Stomach (tissue), 19 donors: ENCODE measurements at places on chromosomes 7 and 10.
A peak's percentile ranks its signal among the peaks of the same experiment; 100 is the strongest.

- DNase-seq = no peak
Observed at GRCh38 chr7:30270921-30271320, 13.5 kb upstream of the ZNRF2 start.

GRCh38 chr7:85018498-85018897 is 168.4 kb downstream of the SEMA3D start:
- DNase-seq = no peak

DNA sequence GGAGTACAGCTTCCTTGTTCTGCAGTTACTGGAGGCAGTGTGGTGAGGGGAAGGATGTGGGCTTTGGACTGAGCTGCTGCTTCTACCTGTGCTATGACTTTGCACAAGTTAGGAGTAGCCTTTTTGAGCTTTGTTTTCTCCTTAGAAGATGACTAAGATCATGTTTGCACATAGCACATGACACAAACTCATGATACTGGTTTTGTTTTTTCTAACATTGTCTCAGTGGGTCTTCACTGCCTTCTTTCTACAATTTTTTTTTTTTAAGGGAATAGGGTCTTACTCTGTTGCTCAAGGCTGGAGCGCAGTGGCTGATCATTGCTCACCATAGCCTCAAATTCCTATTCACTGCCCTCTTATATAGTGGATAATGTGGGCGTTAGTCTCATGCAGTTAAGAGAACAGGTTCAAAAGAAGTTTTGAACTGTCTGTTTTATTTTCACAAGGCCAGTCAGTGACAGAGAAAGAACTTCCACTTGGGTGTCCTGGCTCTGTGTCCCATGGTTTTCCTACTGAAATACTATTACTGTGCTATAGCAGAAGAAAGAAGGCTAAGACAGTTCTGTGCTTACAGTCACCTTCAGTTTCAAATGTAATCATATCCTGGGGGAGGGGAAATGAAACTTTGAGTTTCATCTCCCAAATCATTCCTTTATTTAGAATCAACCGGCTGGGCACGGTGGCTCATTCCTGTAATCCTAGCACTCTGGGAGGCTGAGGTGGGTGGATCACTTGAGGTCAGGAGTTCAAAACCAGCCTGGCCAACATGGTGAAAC is 72.0 kb downstream of the KAT6B start:
- no peak for DNase-seq

- DNase-seq = no peak
Observed at GRCh38 chr7:113120647-113121046, 2.3 kb upstream of the SMIM30 start.

GRCh38 chr7:91280604-91281003 is 16.4 kb downstream of the FZD1 start:
- no peak for DNase-seq

GRCh38 chr10:47246406-47247147 is 53.4 kb upstream of the GDF10 start:
- DNase-seq = no peak

GRCh38 chr7:2444476-2444875 is 31.7 kb downstream of the GRIFIN start:
- no peak for DNase-seq

DNA sequence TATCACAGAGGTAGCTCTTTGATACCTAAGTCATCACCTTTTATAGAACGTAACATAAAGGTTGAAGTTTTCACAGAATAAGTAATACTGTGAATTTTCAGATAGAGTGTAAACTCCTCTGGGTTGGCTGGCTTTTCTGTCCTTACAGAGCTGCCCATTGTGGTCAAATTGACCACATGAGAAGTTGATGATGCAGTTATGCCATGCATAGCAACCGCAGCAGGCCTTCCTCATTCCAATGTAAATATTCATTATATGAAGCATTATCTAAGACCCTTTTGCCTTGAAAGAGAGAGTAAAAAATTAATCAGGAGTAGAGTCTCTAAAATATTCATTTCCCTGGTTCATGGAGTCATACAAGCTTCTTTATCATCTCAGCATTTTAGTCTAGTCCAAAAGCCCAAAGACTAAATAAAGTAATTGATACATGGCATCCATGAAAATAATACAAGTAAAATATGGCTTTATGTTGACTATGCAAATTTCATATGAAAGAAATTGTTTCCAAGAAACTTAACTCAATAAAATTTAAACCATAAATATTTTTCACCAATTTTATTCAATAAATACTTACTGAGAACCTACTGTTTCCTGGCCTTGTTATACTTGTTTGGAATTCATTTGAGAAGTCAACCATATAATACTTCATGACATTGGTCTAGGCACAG is 516.4 kb downstream of the PCDH15 start:
- no peak for DNase-seq

DNA sequence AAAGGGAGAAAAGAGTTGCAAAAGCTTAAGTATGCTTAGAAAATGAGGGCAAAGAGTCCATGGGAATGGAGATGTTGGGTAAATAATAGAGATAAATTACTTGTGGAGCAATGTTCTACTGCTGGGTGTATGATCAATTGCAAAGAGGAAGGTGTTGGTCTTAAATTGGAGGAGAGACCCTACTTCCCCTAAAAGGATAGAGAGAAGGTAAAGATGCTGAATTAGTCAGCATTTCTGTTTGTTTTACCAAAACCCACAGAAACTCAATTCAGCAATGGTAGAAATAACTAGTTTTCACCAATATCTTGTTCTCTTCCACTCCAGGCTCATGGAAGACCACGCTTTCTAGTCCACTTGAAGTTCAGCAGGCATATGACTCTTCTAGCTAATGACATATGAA is 32.1 kb downstream of the ASB4 start:
- no peak for DNase-seq

- no peak for DNase-seq
Observed at GRCh38 chr10:28294169-28294532, 8.7 kb downstream of the MPP7 start.

DNA sequence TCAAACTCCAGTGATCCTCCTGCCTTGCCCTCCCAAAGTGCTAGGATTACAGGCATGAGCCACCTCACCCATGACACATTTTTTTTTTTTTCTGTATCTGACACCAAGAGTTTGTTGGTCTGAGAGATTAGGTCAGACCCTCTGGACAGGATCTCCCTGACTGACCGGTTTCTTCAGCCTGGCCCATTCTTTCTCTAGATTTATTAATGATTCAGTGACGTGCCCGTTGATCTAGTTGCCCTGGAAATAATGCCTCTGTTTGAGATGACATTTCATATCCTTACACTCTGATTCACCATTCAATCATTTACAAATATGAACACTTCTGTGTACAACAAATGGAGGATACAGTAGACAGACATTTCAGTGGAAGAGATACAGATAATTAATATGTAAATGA is 1.4 kb upstream of the ZNF212 start:
- DNase-seq = no peak

- no peak for DNase-seq
Observed at GRCh38 chr10:73117976-73118743, 7.9 kb downstream of the NUDT13 start.

DNA sequence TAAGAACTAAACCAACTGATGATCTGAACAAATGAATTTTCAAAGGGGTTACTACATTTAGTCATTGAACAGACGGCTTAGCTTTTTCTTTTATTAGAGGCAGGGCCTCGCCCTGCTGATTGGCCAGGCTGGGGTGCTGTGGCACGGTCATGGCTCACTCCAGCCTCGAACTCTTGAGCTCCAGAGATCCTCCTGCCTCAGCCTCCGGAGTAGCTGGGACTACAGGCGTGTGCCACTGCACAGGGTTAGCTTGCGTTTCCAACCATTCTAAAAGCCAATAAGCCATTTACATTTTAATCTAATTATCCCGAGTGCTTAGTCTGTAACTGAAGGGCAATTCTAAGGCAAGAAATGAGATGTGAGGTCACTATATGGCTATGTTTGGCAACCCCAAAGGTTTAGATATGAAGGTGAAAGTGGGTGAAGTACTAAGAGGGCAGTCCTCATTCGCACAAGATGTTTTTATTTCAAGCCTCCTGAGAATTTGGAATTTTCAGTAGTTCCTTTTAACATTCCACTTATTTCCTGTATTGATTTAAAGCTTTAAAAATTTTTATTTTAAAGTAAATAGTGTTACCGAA is 1.6 kb upstream of the CDK13 start:
- DNase-seq = peak; percentile 47

DNA sequence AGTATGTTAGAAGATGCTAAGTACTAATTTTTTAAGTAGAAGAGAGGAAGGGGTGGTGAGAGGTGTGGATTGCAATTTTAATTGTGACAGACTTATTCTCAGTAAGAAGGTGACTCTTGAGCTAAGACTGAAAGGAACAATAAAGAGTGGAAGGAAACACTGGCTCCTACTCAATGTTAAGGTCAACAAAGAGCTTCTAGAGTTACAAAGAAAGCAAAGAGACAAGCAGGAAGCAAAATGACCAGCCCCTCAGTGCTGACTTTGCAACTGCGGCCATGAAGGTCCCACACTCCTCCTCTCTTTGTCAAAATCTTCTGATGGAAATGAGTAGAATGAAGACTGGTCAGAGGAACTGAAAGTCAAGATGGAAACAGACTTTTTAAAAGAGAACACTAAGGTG is 79.9 kb upstream of the FOXI2 start:
- no peak for DNase-seq

GRCh38 chr7:50953820-50954219 is 171.1 kb upstream of the GRB10 start:
- DNase-seq = no peak

- no peak for DNase-seq
Observed at GRCh38 chr7:132272763-132273371, 303.4 kb downstream of the PLXNA4 start.

DNA sequence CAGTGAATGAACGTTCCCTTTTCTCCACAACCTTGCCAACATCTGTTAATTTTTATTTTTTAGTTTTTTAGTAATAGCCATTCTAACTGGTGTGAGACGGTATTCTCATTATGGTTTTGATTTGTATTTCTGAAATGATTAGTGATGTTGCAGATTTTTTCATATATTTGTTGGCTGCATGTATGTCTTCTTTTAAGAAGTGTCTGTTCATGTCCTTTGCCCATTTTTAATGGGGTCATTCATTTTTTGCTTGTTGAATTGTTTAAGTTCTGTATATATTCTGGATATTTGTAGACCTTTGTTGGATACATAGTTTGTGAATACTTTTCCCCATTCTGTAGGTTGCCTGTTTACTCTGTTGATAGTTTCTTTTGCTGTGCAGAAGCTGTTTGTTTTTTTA is 73.9 kb upstream of the MSRB2 start:
- no peak for DNase-seq

DNA sequence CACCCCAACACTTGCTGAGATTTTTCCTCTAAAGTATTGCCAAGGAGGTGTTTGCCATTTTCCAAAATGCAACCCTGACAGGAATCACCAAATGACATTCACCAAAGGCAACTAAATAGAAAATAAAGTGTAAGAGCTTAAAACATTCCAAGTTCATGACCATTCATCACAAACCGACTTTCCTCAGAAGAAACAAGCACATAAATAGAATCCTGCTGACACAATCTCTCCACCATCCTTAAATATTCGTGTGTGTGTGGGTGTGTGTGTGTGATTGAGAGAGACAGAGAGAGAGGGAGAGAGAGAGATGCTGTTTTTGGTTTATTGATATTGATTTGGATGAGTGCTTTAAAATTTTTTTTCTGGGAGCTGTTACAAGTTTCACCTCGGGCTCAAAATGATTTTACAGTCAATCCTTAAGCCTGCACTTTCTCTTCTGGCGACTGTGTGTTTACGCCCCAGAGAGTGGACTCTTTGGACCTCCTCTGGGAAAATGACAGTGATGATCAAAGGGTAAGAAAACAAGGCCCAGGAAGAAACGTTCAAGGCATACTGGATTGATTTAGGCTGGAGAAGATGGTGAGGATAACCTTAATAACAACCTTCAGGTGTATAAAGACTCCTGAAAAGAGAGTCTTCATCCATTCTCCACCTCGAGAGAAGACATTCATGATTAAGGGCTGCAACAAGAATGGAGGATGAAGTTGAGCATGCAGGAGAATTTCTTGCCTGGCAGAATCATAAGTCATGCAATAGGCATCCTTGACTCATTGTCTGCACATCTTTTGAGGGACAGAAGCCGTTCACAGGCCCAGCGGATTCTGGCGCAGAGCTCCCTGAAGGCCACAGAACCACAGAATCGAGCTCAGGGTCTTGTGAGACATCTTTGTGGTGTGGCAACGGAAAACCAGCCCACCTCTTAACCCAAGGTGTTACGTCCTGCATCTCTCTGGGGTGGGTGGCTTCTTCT is 104.4 kb upstream of the FGFR2 start:
- DNase-seq = no peak

GRCh38 chr7:77985232-77985973 is 186.8 kb downstream of the PHTF2 start:
- DNase-seq = no peak

GRCh38 chr10:110754375-110755105 is 110.4 kb downstream of the RBM20 start:
- no peak for DNase-seq

GRCh38 chr10:47169581-47169980 is 130.4 kb upstream of the GDF10 start:
- DNase-seq = no peak

GRCh38 chr10:124993345-124993708 is 51.4 kb downstream of the ZRANB1 start:
- no peak for DNase-seq

- DNase-seq = no peak
Observed at GRCh38 chr7:40470817-40471216, 336.0 kb downstream of the SUGCT start.

DNA sequence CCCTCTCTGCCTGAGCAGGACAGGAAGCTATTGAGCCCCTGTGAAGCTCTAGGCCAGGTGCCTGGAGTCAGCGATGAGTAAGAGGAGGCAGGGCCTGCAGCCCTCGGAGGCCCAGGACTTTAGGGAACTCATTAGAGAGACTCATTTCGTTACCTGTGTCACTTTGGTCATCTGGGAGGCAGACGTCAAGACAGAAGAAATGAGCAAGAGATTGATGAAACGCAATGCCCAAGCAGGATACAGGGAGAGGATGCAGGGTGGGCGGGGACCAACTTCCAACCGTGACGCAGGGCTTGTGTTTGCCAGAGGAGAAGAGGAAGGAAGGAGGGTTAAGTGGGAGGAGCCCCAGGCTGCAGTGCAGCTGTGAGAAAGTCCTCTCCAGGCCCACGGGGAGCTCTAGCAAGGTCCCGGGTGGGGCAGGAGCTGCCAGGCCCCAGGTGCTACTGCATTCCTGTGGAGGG is 26.4 kb upstream of the GNA12 start:
- peak; percentile 63 for DNase-seq
